Aorta (tissue), 5 donors: ENCODE measurements at places on chromosomes 7 and 10.
A peak's percentile ranks its signal among the peaks of the same experiment; 100 is the strongest.

GRCh38 chr7:44541-44896 is 147.9 kb upstream of the FAM20C start:
- H3K4me1 ChIP-seq, result no peaks in the 10 kb centered on the region
- H3K27ac ChIP-seq, result no peak overlapping the region
- H3K36me3 ChIP-seq, result no peaks in the 10 kb centered on the region
- no peak for DNase-seq
- H3K27me3 ChIP-seq, result no peaks in the 10 kb centered on the region

- H3K27me3 ChIP-seq, result no peaks in the 10 kb centered on the region
- H3K27ac ChIP-seq, result no peak overlapping the region
- no peaks in the 10 kb centered on the region for H3K4me1 ChIP-seq
- no peak for DNase-seq
- H3K36me3 ChIP-seq, result no peaks in the 10 kb centered on the region
Observed at GRCh38 chr7:30681815-30682211, 443 bp downstream of the CRHR2 start.

DNA sequence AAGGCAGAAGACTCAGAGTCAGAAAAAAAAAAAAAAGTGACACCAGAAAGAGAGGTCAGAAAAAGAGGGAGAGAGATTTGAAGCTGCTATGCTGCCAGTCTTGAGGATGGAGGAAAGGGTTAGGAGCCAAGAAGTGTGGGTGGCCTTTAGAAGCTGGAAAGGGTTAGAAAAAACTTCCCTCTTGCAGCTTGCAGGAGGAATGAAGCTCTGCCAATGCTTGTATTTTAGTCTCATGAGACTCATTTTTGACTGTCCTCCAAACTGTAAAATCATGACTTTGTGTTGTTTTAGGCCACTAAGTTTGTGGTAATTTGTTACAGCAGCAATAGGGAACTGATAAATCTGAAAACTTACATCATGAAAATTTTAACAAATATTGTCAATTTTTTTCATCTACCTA is 127.7 kb upstream of the NOBOX start:
- H3K4me3 ChIP-seq, result no peak overlapping the region
- H3K36me3 ChIP-seq, result no peaks in the 10 kb centered on the region
- DNase-seq, result no peak

GRCh38 chr7:131108212-131108940 is 219.3 kb upstream of the MKLN1 start:
- peak; percentile 85 for DNase-seq
- H3K27me3 ChIP-seq, result no peaks in the 10 kb centered on the region
- peaks cover 4% of the 10 kb centered on the region for H3K4me1 ChIP-seq
- peak overlapping the region; percentile 95 for H3K4me3 ChIP-seq

DNA sequence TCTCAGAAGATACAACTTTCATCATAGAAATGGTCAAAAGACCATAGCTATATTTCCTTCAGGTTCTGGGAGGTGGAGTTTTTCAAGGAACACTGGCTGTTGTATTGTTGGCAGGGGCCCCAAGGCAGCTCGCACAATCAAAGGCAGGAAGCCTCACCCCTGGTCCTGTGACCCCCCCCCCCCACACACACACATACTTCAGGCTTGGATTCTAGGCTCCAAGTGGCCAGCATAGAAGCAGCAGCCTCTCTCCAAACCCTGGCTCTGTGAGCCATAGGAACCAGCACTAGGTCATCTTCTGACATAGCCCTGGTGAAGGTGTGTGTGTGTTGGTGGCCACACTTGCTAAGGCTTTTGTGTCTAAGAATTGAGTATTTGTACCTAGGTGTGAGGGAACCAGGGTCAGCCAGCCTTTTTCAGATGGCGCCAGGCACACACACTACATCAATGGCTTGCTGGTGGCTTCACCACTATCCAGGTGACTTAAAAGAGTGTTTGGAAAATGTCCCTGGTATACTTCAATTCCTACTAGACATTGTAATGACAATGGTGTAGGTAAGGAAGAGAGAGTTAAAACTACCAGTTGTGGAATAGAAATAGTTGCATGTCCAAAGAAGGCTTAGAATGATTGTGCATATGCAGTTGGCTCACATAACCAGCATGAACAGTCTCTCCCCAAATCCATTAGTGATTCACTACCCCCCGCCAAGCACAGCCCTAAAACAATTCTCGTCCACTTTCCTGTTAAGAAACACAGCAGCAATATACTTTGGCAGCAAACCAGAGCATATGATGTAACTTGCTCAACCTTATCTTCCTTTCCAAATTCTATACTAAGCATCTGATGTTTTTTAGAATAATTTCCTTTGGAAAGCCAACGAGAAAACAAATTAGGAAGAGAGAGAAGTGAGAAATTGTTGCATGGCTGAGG is 91.3 kb downstream of the AVL9 start:
- no peaks in the 10 kb centered on the region for H3K27me3 ChIP-seq
- no peaks in the 10 kb centered on the region for H3K36me3 ChIP-seq
- H3K27ac ChIP-seq, result no peak overlapping the region
- H3K4me1 ChIP-seq, result peaks cover 6% of the 10 kb centered on the region
- no peak overlapping the region for H3K4me3 ChIP-seq
- no peak for DNase-seq
